Stimulated activated CD8-positive, alpha-beta memory T cell treated with anti-CD3 and anti-CD28 coated beads, Interleukin-15, amount 100 ng/mL, for 48 hours (primary cell): ENCODE measurements at places on chromosomes 12 and 14.

DNA sequence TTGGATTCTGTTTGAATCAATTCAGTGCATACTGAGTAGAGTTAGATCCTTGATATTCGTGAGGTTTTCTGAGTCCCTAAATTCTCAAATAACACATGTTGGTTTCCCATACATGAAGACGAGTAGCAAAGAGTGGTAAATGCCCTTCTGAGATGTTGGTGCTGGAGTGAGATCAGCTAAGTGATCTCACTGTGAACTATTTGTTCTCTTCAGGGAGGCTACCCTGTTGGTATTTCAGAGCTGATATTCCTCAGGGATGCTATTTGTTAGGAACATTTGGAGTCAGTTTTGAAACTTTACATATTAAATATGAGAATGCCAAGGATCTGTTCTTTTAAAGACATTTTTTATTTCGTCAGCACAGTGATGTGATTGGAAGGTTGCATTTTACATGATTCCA, 54.7 kb downstream of the SUSD6 start:
- no peak for DNase-seq

GRCh38 chr14:102666635-102667034, 74.2 kb downstream of the RCOR1 start:
- DNase-seq = no peak

GRCh38 chr14:56064513-56064912, 53.7 kb upstream of the PELI2 start:
- DNase-seq = no peak

DNA sequence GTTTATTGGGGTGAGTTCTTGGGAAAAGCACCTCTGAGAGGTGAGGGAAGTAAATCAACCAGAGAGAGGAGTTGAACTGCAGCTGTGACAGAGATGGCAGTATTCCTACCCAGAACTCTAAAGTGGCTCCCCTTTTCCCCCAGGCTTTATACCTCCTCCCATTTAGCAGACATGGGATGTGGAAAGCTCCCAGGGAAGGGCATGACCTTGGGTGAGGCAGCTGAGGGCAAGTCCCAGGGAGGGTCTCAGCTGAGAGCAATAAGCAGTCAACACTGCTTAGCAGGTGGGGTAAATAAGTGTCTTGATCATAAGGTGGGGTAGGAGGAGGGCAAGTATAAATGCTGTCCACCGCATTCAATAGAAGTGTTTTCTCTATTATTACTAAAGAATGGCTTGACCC, 143.0 kb downstream of the AKAP6 start:
- DNase-seq = no peak

- no peak for DNase-seq
Measured at GRCh38 chr14:86540636-86541247, 1010.8 kb downstream of the FLRT2 start.

DNA sequence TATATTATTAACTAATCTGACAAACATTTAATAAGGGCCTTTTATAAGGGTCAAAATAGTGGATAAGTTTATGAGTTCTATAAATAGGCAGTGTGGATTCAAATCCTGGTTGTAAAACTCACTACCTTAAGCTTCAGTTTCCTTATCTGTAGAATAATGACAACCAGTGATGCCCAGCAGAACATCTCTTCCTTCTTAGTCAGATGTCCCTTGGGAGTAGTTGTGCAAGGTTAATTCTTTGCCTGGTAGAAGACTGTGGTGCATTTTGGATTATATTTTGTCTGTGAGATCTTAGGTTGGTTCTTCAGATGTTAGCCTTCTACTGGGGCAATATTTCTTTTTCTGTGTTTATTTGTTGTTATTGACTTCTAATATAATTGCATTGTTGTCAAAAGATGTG, 59.5 kb downstream of the ARID2 start:
- no peak for DNase-seq

GRCh38 chr14:55782166-55782565, 202.2 kb downstream of the KTN1 start:
- no peak for DNase-seq

GRCh38 chr14:71190770-71191374, 283.6 kb downstream of the PCNX1 start:
- DNase-seq = no peak

DNA sequence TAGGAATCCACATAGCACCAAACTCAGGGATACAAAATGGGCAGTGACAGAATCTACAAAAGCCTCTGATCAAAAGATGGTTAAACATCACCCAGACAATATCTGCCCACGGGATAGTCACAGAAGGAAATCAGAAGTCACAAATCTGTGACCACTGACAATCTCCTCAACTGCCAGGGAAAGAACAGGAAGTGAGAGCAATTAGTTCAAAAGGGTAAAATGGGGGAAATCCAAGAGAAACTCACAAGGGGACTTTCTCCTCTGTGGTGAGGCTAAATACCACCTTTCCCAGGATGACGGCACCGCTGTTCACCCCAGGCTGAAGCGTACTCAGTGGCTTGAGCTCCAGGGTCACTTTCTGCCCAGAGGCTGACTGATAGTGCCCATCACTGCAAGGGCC, 10.7 kb downstream of the TTC5 start:
- peak; percentile 6 for DNase-seq

DNA sequence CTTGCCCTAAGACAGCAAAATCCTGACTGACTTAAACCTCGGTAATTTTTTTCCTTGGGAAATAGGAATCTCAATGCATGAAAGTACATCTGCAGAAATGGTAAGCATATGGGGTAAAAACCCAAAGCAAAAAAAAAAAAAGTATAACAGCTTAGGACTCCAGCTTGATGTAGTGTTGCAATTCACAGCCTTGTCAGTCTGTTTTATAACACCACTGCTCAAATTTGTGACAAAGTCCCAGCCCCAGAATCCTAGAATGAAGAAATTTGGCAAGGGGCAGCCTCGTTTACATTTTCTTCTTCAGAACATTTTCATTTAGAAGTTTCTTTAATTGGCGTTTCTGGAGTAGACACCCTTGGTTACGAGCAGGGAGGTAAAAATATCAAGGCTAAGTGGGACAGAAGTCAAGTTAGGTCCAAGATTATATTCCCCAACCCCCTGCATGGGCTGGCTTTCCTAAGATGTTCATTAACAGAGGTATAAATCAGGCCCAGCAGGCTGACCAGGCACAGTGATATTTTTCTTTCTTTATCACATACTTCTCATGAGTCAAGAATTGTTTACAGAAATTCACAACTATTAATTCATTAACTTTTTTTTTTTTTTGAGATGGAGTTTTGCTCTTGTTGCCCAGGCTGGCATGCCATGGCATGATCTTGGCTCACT, 424.0 kb downstream of the RMST start:
- no peak for DNase-seq

- DNase-seq = no peak
Measured at GRCh38 chr12:28631831-28632230, 441.6 kb downstream of the CCDC91 start.

- DNase-seq = no peak
Measured at GRCh38 chr12:120399531-120399930, 30.6 kb upstream of the MSI1 start.
